ENCODE measurements at places on chromosomes 1 and 21.

GRCh38 chr1:182507685-182508084 lies 57.7 kb downstream of the RGSL1 start:
- DNase-seq = no peak

- DNase-seq = peak; percentile 8
Measured at GRCh38 chr1:110438893-110439292, 12.1 kb upstream of the PROK1 start.

DNA sequence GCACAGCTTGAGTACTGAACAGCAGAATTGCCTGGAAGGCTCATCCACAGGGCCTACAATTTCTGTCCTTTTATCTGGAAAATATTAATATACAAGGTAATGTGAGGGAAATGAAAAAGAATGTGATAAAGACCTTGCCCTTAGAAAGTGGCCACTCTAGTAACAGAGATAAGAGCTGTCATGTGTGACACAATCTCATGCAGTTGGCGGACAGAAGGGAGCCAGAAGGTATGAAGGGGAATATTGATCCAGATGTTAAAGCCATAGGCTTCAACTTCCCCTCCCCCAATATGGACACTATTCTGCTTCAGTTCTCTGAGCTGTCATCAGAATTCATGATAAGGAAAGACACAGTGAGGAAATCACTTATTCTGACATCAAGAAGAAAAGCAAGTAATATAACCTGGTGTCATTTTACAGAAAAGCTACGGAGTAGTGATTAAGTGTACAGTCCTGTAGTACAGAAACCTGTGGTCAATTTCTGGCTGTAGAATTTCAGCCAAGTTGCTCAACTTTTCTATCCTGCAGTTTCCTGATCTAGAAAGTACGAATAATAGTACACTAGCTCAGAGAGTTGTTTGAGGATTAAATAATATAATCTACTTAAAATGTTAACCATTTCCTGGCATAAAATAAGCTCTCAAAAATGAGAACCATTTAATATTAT lies 572.1 kb downstream of the DPYD start:
- peak; percentile 38 for DNase-seq

- DNase-seq = peak; percentile 41
Measured at GRCh38 chr1:43979528-43980254, 681 bp downstream of the B4GALT2 start.

GRCh38 chr1:216462066-216462775 lies 39.0 kb upstream of the USH2A start:
- DNase-seq = peak; percentile 89

GRCh38 chr1:36446271-36446670 lies 4.0 kb downstream of the OSCP1 start:
- no peak for DNase-seq

DNA sequence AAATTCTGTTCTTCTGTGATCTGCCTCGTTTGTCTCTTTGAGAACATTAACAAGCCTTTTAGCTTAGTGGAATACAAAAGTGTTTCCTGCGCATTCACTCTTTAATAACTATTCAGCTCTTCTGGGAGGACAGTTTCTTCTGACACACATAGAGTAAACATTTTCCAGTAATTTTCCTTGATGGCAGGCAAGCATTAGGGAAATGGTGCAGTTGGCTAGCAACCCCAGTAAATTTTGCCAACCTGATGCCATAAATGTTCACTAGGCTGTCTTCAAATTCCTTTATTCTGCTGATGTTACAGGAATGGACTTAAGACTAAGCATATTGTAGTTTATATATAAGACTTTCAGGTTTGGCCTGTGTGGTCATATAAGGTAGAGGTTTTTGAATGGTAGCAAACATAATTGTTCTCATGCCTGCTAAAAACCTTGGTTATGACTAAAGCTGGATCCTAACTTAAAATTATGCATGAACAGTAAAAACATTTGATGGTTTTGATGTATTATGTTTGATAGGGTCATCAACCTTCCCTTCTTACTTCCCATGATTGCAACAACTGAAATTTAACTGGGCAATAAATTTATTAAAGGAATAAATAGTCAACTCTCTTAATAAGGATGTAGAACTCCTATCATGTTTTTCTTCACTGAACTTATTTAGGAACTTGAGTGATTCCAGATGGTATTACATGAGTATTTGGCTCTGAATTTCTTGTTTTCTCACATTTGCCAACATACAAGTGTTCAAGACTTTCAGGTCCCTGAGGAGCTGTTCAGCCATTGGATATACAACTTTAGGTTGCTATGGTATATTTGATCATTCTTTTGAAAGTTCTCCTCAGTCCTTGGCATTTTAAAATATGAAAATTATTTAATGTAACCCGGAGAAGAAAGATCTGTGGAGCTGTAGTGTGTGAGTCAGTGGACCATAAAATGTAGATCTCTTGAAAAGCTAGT lies 223.4 kb downstream of the FMN2 start:
- DNase-seq = no peak

DNA sequence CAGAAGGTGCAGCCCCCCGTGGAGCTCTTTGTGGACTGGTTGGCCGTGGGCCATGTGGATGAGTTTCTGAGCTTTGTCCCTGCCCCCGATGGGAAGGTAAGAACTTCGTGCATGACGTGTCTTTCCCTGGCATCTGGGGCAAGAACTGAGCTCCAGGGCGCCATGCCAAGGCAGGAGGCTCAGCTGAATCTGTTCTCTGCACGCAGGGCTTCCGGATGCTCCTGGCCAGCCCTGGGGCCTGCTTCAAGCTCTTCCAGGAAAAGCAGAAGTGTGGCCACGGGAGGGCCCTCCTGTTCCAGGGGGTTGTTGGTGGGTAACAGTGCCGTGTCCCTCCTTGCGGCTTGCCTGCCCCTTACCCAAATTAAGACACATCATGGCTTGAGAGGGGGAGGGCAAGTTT lies 27.7 kb downstream of the PADI3 start:
- DNase-seq = peak; percentile 30

GRCh38 chr1:8303141-8303540 lies 14.8 kb upstream of the SLC45A1 start:
- DNase-seq = peak; percentile 91

DNA sequence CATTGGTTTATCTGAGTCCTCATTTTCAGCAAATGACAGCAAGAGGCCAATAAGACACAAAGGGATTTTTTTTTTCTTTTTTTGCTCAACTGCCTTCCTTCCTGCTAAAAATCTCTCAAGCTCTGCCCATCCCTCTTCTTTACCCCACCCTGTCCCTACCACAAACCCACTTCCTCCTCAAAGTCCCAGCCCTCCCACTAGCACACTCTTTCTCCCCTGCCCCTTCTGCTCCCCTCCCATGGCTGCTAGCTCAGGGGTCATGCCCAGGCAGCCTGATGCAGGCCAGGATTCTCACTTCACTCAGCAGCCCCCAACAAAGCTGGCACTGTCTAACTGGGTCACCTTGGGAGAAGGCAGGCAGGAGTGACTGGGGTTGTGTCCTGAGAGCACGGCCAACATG lies 28.8 kb upstream of the PPP2R5A start:
- no peak for DNase-seq

GRCh38 chr1:62111084-62111483 lies 83.6 kb upstream of the L1TD1 start:
- no peak for DNase-seq

GRCh38 chr1:15455522-15455921 lies 1.0 kb upstream of the CELA2A start:
- DNase-seq = peak; percentile 54

GRCh38 chr21:39915881-39916280 lies 48.6 kb downstream of the PCP4 start:
- DNase-seq = no peak

- no peak for DNase-seq
Measured at GRCh38 chr1:213050745-213051126, 305 bp upstream of the RPS6KC1 start.

GRCh38 chr1:183126528-183126927 lies 59.5 kb upstream of the LAMC2 start:
- DNase-seq = peak; percentile 82

- DNase-seq = peak; percentile 98
Measured at GRCh38 chr1:152001631-152002584, 8.2 kb upstream of the S100A10 start.

DNA sequence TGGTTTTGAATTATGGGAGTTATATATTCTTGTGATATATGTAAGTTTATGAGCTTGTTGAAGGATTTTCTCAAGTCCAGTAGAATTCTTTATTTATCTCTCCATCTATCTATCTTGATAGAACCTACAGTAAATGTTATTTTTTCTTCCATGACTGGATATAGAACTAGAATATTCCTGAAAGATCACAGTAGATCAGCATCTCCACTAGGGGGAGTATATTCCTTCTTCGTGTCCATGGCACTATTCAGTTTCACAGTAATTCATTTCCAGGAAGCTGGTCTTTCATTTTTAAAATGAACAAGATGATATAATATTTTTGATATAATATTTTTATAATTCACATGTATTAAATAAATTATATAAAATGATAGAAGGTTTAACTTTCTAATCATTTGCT lies 18.8 kb downstream of the TMPRSS15 start:
- DNase-seq = no peak

GRCh38 chr1:61119085-61119484 lies 36.7 kb downstream of the NFIA start:
- DNase-seq = no peak

GRCh38 chr1:204169858-204170257 lies 3.7 kb upstream of the REN start:
- DNase-seq = no peak

DNA sequence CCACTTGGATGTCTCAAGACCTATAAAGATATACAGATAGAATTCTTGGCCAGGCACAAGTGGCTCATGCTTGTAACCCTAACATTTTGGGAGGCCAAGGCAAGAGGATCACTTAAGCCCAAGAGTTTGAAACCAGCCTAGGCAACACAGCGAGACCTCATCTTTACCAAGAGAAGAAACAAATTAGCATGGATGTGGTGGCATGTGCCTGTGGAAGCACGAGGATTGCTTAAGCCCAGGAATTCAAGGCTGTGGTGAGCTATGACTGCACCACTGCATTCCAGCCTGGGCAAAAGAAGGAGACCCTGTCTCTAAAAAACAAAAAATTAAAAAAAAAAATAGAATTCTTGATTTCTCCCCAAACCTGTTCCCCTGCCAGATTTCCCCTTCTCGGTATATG lies 8.3 kb downstream of the ASAP3 start:
- no peak for DNase-seq

DNA sequence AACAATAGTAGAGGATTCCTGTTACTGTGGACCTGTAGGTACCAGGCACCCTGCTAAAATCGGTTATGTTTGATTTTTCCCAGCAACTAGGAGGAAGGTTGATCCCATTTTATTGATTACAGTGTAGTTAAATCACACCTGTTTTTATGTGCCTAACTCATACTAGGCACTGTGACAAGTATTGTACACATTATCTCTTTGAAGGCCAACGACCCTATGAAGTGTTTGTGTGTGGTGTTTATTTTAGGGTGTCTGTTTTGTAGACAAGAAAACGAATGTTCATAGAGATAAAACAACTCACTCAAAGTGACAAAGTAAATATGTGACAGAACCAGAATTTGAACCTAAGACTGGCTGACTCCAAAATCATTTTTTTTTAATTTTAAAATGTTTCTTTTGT lies 49.5 kb downstream of the FGGY start:
- DNase-seq = no peak
